ENCODE measurements at places on chromosomes 11 and 22.

GRCh38 chr11:121328176-121328966 lies 35.8 kb downstream of the SC5D start:
- no peak for DNase-seq

DNA sequence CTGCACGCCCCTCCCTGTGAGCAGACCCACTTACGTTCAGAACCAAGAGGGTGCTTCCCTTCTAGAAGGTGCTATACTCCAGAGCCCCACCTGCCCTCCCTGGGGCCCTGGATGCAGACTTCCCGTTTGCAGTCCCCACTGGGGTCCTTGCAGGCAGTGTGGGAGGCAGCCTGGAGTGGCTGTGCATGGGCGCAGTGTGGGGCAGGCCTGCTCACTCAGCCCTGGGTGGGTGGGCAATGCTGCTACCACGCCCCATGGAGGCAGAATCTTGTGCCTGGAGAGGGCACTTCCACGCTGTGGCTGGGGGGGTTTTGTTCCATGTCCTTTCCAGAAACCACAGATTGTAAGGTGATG lies 116.2 kb downstream of the KCNQ1OT1 start:
- DNase-seq: no peak

GRCh38 chr11:119509969-119510401 lies 87.0 kb upstream of the THY1 start:
- DNase-seq: peak; percentile 76

- no peak for DNase-seq
Observed at GRCh38 chr11:2265396-2265795, 5.0 kb downstream of the ASCL2 start.

GRCh38 chr11:91776655-91777054 lies 448.0 kb upstream of the FAT3 start:
- DNase-seq: no peak

DNA sequence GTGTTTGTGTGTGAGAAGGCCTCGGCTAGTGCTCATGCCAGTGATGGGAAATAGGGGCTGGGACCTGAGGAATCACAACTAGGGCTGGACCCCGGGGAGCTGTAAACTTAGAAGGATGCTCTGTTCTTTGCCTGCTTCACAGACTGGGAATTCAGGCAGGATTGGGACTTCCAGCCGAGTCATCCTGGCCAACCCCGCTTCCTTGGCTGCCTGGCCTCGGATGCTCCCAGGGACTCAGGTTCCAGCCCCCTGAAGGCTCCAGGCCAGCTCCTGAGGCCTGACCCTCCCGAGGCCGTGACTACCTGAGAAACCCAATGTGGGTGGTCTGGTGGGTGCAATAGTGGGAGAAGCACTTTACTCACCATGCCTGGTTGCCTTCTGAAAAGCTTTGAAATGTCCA lies 44.7 kb downstream of the IRAG1 start:
- no peak for DNase-seq

DNA sequence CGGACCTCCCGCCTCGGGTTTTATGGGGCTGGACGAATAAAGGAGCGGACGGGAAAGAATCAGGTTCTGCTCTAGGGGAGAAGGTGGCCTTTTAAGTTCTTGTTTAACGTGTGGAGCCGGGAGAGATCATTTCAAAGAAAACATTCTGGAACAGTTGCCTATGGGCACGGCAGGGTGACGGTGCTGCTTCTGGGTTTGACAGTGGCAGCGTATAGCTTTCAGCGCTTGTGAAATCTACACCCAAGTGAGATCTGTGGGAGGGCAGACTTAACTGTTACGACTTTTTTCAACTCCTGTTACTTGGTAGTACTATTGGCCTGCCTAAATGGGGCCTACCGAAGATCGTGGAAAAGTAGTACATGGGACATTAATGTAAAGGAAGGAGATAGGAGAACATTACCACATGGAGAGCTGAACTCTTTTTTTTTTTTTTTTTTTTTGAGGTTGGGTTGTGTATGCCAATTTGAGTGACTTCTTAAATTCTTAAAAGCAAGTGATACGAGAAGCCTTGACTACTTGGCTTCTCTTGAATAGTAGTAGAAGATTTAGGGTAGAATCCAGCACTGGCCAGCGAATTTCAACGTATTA lies 743 bp downstream of the USP47 start:
- DNase-seq: peak; percentile 59

- DNase-seq: no peak
Observed at GRCh38 chr11:73998846-73999575, 9.9 kb downstream of the UCP3 start.

DNA sequence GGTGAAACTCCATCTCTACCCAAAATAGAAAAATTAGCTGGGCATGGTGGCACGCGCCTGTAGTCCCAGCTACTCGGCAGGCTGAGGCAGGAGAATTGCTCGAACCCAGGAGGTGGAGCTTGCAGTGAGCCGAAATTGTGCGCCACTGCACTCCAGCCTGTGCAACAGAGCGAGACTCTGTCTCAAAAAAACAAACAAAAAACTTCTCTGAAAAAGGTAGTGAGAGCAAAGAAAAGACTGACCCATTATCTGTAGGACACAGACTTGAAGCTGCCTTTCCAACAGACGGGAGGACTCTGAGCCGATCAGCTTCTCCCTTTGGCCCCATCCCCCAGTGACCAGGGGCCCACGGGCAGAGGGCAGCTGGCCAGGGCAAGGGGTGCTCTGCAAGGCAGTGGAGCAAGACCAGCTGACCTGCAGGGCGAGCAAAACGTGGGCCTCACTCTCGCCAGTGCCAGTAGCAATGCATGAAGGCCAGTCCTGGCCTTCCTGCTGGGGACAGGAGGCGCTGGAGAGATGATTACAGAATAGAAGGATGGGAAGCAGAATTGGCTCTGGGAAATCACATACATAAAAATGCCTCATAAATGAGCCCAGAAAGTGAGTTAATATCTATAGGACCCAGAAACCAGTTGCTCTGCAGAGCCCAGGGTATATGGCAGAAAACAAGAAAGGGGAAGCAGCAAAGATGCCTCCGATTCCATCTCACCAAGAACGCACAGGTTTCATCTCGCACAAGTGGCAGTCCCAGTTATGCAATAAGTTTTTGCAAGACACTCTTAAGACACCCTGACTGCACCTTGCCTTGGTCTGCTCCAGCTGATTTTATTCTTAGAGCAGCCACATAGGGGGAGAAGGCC lies 2.8 kb downstream of the EHD1 start:
- DNase-seq: no peak

GRCh38 chr11:90223248-90223585 lies 368 bp upstream of the CHORDC1 start:
- DNase-seq: no peak

DNA sequence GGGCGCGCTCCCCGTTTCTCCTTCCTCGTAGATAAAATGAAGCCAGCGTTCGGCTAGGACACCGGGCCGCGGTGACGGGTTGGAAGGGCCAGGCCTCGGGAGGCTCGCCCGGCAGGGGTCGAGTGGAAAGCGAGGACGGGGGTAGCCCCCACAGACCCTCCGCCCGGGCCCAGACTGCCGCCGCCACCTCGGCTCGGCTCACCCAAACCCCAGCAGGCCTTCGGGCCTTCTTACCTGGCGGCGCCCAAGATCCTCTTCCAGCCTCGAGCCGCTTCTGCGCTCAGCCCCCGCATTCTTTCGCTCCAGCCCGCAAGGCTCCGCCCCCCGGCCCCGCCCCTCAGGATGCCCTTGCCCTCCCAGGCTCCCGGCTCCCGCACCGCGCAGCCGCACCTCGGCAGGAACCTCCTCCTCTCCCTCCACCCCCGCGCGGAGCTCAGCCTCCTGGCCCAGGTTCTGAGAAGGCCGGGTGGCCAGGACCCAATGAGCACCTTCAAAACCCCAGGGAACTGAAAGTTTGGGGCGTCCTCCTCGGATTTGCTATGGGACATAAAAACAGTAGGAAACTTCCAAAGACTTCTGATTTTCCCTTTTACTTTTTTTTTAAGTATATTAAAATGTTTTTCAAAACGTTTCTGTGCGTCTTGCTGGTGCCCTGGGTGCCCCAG lies at the start of gene CD59:
Gene CD59, minus strand, starts transcription at position 276 of the 665 bp plus-strand sequence. CDS start 13,978 bp downstream, outside the sequence.
- DNase-seq: peak; percentile 88

GRCh38 chr11:82234256-82234655 lies 499.4 kb downstream of the FAM181B start:
- no peak for DNase-seq

DNA sequence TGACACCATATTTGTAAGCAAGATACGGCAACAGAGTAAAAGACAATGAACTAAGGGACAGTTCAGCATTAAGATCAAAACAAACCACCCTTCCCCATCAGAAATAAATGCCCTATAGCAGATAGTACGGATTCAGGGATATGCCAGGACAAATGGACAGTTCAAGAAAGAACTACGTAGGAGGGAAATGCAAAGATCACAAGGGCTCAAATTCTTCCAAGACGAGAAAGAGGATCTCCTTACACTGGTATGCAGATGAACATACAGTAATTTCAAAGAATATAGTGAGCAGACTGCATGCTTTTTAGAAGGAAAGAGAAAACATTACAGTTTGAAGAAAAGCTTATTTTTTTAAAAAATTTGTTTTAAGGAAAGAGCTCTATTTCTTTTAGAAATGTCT lies 124.7 kb upstream of the APOA1 start:
- no peak for DNase-seq

- no peak for DNase-seq
Observed at GRCh38 chr11:33615751-33616150, 84.9 kb downstream of the C11orf91 start.

GRCh38 chr11:20327377-20327935 lies 36.1 kb upstream of the HTATIP2 start:
- DNase-seq: no peak

DNA sequence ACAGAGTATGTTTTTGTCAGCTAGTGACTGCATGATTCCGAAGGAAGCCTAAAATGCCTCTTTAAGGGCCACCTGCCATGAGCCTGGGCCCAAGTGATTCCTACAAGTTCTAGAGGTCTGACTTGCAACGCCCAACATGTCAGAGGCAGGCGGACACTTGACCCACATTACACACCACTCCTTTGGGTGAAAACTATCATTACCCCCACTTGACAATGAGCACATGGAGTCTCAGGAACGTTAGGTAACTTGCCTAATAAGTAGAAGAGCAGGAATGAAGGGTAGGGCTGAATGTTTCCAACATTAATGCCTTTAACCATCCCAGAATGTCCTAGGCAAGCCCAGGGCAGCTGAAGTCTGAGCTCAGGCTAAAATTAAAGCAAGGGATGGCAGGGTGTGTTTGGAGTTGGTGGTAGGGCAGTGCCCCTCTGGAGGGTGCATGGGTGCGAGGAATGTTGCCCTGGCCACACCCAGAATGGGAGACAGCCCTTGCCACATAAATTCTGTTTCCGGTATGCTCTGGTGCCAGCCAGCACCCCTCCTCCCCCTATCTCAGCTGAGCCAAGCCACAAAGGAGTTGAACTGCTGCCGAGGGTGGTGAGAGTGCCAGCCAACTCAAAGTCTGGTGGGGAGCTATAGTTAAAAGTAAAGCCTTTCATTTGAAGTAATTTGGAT lies 2.5 kb downstream of the PLAAT2 start:
- peak; percentile 58 for DNase-seq

GRCh38 chr11:36450110-36450572 lies 59.9 kb downstream of the TRAF6 start:
- no peak for DNase-seq

DNA sequence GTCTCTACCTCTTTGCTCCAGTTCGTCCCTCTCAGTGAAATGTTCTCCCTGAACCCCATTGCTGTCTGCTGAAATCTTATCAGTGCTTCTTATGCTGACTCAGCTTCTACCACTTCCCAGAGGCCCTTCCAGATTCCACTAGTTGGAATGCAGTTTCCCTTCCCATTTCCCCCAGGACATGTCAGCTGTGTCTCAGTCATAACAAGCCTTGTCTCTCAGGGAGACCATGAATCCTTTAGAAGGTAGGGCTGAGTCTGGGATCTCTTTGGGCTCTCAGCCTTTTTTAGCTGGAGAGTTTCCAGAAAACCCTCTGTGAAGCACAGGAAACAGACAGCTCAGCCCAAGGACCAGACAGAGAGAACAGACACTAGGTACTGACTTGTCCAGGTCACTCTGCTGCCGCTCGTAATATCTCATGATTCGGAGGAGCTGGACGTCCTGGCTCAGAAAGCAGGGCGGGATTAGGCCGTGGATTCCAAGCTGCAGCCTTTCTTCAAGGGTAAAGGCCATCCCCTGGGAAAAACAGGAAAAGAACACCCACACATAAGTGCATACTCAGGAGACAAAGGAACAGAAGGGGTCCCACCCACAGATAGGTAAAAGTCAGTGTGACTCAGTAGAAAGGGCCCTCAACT lies 113.0 kb downstream of the ME3 start:
- peak; percentile 68 for DNase-seq

- DNase-seq: peak; percentile 22
Observed at GRCh38 chr11:121890377-121890776, 225.6 kb downstream of the BLID start.

- DNase-seq: no peak
Observed at GRCh38 chr11:68775951-68776388, 24.6 kb upstream of the TESMIN start.

DNA sequence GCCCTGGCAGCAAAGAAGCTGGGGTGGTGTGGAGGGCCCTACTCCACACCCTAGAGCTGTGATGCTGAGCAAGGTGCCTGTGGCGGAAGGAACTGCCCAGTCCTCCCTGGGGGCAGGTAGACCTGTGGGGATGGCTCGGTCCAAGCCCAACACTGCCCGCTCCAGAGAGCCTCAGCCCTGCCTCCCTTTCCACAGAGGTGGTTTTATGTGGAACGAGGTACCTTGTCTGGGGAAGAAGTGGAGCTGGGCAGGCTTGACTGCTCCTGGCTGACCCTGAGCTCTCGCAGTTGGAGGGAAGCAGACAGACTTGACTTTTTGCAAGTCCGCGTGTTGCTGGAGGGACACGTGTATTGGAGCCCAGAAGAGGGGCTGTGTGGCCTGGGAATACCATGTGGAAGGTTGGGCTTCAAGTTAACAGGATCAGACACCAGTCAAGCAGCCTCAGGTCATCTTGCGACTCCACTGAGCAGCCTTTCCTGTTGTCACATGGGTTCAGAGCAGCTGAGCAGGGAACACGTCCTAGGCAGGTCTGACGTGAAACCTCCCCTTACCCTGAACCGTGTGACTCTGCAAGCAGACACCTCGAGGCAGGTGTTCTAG lies 117.7 kb downstream of the CACNA1I start:
- DNase-seq: no peak

DNA sequence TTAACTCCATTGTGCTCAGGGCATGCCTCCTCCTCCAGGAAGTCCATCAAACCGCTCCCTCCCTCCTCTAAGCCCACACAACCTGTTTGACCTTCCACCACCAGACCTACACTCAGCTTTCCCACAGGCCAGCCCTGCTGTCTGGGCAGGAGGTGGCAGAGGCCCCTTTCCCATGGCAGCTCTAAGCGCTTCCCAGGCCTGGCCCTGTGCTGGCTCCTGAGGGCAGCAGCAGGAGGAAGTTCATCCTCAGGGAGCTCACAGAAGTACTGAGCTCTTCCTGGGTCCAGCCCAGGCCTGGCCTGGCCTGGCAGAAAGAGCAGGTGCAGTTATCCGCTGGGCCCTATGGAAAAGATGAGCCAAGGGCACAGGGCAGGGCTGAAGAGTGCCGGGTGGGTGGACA lies 31.4 kb downstream of the ARAP1 start:
- no peak for DNase-seq

All from A172 (cell line).